ENCODE measurements at places on chromosomes 2 and 18. TPM values are rescaled to one million over a fixed set of nuclear protein-coding genes. Genes with fewer than 3 reads are reported as not detected.

Gene ASB18
- not detected for total RNA-seq

Gene MYO1B
- 88.9 TPM for total RNA-seq

Gene NTSR2
- not detected for total RNA-seq

Gene FABP1
- not detected for total RNA-seq

Gene REG3G
- total RNA-seq = not detected

Gene RASGRP3
- total RNA-seq = 4.1 TPM

Gene ICOS
- not detected for total RNA-seq

Gene CFC1
- total RNA-seq = not detected

Gene REG1B
- total RNA-seq = not detected

Gene GAD1
- total RNA-seq = 0.23 TPM

Gene ANO7
- 0.12 TPM for total RNA-seq

Gene DUSP2
- 0.12 TPM for total RNA-seq

Gene CFAP221
- not detected for total RNA-seq

Gene NLRC4
- not detected for total RNA-seq

Gene TDRD15
- total RNA-seq = not detected

Gene PJVK
- 0.60 TPM for total RNA-seq

Gene FEV
- total RNA-seq = not detected

Gene ALPI
- total RNA-seq = not detected

Gene FAM237A
- not detected for total RNA-seq

Gene BMP10
- total RNA-seq = not detected

Gene SCN7A
- total RNA-seq = not detected

Gene FOXD4L1
- 0.12 TPM for total RNA-seq

Gene NIF3L1
- total RNA-seq = 20.7 TPM

Gene MPP4
- 1.4 TPM for total RNA-seq

Gene UGT1A3
- total RNA-seq = not detected

Gene UCN
- total RNA-seq = 0.30 TPM

Gene KCNG2
- total RNA-seq = 0.12 TPM

Gene SLC5A7
- total RNA-seq = not detected

Gene EVX2
- total RNA-seq = not detected

Gene LRRC30
- total RNA-seq = not detected

Gene ABCB11
- not detected for total RNA-seq

Gene TRABD2A
- total RNA-seq = 8.9 TPM

Gene SCYGR7
- not detected for total RNA-seq

Gene NEU2
- total RNA-seq = not detected

Gene SERPINB3
- not detected for total RNA-seq

Gene PIGN
- 42.8 TPM for total RNA-seq

Gene GLI2
- total RNA-seq = 1.1 TPM

Gene SNTG2
- total RNA-seq = not detected

Gene IL37
- total RNA-seq = not detected

Gene G6PC2
- not detected for total RNA-seq

Gene UGT1A9
- not detected for total RNA-seq

Gene UGT1A4
- total RNA-seq = not detected

Gene SATB2
- 36.4 TPM for total RNA-seq

Gene RFX8
- total RNA-seq = 2.8 TPM

Gene DNAH6
- total RNA-seq = not detected

Gene TMEM163
- total RNA-seq = 0.08 TPM

Gene HOXD8
- 0.23 TPM for total RNA-seq

Gene ANKRD30BL
- total RNA-seq = not detected

Gene DSG1
- total RNA-seq = not detected

Gene CAVIN2
- 18.4 TPM for total RNA-seq

Gene TANC1
- total RNA-seq = 61.2 TPM
